ENCODE measurements at places on chromosomes 3 and 15.

DNA sequence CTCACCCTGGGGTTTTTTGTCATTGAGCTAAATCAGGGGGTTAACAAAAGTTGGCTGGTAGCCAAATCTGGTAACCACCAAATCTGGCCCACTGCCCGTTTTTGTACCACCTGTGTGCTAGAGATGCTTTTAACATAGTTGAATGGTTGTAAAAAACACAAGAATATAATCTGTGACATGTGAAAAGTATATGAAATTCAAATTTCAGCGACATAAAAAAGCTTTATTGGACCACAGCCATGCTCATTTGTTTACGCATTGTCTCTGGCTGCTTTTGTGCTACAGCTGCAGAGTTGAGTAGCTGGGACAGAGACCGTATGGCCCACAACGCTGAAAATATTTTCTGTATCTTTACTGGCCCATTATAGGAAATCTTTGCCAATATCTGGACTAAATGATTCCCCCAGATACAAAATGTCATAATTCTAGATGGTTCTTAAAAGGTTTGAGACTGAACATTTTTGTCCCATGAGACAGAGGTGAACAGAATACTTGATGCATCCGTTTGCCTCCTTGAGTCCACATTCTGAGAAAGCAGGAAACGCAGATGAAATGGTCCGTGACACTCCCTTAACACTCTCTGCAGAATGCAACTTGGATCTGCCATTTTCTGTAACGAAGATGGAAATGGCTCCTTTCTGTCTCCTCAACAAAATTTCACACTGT lies 120.9 kb upstream of the PDZRN3 start:
- DNase-seq = no peak

DNA sequence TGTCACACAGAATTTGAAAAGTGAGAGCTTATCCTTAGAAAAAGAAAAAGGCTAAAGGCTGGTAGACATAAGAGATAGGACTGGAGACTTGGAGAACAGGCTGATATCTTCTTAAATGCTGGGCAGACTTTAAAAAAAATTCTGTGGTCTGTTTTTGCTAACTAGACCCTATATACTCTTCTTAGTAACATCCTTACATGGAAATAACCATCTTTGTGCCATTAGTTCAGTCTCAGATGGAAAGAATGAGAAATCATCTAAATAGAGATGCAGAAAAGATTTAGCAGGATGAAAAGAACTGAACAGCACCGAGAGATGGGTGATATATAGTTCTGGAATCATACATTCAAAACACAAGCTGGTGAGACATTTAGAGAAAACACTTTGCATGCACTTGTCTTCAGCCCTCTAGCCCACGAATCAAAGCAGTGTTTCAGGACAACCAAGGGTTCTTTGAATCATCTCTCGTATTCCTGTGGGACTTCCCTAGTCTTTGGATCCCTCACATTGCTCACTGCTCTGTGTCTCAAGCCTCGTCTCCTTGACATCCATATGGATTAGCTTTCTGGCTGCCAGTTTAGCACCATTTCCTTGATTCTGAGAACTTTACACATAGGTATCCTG lies 93.0 kb upstream of the LYSMD4 start:
- DNase-seq = no peak

GRCh38 chr3:23824699-23825444 lies 19.1 kb downstream of the UBE2E1 start:
- no peak for DNase-seq

DNA sequence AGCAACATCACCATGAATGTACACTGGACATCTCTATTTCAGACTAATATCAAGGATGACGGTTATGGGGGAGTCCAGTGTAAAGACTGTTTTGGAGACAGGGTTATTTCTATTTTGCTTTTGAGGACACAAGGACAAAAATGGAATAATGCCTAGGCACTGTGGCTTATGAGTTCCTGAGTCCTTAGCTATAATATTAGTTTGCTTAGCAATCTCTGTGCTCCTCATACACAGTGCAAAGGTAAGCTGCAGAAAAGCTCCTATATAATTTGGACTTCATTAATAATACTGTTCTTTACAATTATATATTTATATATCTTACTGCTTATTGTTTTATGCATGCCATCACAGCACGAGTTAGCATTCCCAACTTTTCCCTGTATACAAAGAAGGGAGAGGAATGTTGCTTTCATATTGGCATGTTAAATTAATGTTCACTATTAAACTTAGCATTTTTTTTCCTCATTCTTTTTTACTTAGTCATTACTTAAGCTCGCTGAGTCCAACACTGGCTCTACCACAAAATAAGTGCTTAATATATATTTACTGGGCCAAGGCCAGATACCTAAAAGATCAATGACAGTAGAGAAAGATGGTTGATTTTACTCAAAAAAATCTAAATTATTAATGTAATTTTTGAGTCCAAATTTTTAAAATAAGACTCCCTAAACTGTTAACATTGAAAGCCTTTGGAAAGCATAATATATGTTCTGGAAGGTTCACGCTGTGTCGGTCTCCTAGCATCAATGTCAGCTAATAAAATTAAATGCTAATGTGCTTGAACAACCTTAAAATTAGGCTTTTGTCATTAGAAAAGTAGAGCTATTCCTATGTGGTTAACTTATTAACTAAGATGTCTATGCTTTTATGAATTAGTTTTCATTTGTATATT lies 13.8 kb downstream of the THBS1 start:
- DNase-seq = no peak

- DNase-seq = no peak
Measured at GRCh38 chr3:82130046-82130445, 368.6 kb upstream of the GBE1 start.

- DNase-seq = no peak
Measured at GRCh38 chr3:153158961-153159735, 2.9 kb upstream of the RAP2B start.

DNA sequence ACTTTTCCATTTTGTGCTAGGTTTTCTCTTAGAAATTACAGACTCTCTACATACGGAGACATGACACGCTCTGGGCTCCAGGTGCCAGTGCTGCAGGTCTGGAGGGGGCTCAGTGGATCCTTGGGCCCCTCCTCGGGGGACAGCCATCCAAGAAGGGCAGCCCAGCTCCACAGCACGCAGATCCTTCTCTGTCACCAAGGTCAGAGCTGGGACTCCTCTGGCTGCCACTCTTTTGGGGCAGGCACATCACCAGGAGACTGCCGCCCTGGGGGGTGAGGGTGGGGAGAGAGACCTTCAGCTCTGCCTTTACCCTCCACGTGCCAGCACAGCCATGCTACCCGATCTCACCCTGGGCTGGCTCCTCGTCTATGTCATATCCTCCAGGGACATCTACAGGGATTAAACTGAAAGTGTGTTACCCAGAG lies 65.6 kb downstream of the ATP10A start:
- DNase-seq = no peak

GRCh38 chr3:124451630-124452317 lies 278.5 kb upstream of the UMPS start:
- DNase-seq = no peak

DNA sequence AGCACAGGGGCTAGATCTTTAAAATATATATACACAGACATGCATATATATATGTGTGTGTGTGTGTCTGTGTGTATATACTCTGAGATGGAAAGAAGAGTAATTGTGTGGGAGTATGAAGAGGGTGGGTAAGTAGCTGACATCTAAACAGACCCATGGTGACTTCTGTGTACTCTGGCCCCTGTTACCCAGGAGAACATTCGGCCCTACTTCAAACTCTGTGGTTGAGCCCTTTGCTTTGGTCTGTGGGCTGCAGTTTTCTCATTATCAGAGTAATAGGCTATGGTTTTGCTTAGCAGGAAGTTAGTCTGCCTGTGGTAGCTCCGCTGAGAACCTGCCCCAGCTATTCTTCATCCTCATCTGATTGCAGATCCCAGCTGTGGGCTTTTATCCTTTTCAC lies 141.4 kb downstream of the RBPMS2 start:
- no peak for DNase-seq

DNA sequence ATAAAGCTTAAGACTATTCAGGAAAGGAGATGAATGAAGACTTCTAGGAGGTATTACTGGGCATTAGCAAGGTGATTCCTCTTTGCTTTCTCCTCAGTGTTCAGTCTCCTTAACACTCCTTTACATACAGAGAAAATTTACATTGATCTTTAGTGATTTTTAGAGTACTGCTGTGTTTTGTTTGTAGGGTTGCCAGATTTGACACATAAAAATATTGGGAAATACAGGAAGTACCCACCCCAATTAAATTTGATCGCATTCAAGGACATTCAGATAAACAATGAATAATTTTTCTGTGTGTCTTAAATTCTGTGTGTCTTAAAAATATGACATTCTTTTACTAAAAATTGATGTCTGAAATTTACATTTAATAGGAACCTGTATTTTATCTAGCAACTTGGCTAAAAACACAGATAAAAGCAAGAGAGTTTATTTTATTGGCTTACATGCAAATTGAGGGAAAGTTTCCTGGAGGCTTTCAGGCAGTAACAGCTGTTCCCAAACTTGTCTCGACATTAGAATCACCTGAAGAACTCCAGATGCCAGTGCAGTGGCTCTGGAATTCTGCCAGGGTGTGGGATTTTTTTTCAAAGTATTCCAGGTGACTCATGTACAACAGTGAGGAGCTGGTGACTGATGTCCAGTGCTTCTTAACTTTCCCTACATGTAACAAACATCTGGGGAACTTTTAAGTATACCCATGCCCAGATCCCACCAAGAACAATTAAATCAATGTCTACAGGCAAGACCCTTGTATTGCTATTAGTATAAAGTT lies 23.4 kb upstream of the PLOD2 start:
- no peak for DNase-seq
